ENCODE measurements at places on chromosomes 1 and 21.

GRCh38 chr1:10788592-10789006 is 7.8 kb downstream of the CASZ1 start:
- no peak for DNase-seq

DNA sequence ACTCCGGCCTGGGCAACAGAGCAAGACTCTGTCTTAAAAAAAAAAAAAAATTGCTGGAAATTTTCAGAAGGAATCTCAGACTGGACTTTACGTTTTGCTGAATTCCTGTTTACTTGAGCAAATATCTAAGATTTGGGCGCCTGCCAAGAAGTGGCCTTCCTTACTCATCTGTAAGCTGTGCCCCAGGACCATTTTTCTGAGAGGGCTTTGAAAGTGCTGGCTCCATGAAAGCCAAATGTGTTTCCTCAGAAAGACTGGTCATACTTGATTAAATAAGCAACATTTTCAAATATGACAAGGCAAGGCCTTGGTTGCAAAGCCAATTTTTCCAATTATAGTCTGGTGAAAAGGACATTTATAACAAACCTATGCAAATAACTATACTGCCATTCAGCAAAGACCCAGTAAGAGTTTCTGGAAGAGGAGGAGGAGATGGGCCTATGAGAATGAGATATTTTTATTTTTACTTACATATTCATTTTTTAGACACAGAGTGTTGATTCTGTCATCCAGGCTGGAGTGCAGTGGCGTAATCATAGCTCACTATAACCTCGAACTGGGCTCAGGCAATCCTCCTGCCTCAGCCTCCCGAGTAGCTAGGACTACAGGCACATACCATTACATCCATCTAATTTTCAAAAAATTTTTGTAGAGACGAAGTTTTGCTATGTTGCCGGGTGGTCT is 56.3 kb upstream of the HTR1D start:
- DNase-seq = no peak

DNA sequence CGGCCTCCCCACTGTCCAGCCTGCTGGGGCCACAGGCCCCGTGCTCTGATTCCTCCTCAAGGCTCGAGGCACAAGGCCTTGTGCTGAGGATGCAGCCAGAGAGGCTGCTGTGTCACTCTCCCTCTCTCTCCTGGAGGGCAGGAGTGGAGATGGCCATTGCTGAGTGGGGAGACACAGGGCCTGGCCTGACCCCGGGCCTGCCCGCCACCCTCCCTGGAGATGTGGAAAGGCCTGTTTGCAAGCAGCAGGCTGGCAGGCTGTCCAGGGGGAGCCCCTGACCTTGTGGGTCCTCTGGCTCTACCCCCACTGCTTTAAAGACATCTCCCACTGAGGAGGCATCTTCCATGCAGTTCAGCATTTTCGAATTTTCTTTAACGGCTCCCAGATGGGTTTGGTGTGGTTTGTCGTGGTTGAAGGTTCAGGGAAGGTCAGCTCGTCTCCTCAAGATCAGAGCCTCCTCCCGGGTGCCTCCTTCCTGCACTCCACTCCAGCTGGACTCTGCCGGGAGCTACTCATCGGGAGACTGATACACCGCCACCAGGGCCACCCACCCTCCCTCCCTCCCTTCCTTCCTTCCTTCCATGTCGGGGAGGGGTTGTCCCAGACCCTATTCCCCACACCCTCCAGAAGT is 69.1 kb downstream of the SPSB1 start:
- no peak for DNase-seq

DNA sequence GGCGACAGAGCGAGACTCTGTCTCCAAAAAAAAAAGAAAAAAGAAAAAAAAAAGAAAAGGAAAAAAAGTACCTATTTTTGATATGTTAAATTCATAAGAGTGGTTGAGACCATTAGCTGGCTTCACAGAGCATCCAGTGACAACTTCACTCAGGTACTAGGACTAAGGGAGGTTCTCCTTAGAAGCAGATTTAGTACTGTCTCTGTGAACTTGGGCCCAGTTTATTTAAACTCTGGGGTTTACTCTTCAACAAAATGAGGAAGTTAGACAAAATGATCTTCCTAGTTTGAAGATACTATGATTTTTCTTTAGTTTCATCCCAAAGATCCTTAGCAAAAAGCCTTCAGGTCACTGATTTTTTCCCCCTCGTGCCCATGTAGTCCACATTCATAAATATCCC is 21.2 kb downstream of the MACO1 start:
- DNase-seq = no peak

DNA sequence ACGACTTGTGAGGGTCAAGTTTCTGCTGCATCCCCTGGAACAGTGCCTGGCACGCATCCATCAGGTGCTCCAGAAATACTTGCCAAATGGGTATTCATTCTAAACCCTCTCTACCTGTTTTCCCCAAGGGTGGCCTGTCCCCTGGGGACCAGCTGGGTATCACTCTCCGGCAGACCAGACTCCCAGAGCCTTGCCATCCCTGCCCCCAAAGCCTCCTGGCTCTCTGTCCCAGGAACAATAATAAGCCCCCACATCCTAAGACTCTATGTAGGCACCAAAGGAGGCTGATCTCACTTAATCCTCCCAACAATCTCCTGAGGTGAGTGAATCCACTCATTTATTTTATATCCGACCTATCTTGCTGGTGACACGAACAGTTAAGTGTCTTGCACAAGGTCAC is 96.7 kb downstream of the MRPL37 start:
- no peak for DNase-seq

DNA sequence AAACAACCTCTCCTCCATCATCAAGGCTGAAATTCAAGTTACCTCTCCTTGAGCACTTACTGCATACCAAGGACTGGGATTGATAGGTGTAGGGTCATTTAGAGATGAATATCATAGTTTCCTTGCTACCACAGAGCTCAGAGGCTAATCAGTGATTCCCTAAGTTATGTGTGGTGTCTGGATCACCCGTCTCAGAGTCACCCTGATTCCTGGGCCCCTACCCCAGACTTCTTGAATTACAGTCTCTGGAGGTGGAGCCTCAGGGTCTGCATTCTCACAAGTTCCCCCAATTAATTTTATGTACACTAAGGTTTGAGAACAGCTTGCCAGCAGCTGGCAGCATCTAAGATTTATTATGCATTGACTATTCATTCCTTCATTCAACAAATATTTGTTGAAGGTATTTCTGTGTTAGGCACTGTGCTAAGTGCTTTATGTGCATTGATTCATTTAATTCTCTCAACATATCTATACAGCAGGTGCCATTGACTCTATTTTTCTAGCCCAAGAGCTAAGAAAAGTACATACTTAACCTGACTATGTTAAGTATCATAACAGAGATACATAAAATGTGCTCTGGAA is 182.9 kb upstream of the FGGY start:
- no peak for DNase-seq

DNA sequence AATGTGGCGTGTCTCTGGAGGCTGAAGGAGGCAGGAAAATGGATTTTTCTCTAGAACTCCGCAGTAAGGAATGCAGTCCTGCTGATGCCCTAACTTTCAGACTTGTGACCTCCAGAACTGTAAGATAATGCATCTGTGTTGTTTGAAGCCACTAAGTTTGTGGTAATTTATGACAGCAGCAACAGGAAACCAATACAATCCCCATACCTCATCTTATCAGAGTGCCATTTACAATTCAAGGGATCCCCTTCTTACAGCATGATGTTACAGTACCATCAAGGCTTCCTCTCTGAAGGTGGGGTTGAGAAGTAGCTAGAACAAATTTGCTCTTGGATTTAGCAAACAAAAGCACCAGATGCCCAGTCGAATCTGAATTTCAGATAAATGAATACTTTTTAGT is 21.6 kb downstream of the ABCA4 start:
- no peak for DNase-seq

All from naive B cell (primary cell).